ENCODE measurements at places on chromosomes 5 and 9. TPM values are rescaled to one million over a fixed set of nuclear protein-coding genes. Genes with fewer than 3 reads are reported as not detected.

DNA sequence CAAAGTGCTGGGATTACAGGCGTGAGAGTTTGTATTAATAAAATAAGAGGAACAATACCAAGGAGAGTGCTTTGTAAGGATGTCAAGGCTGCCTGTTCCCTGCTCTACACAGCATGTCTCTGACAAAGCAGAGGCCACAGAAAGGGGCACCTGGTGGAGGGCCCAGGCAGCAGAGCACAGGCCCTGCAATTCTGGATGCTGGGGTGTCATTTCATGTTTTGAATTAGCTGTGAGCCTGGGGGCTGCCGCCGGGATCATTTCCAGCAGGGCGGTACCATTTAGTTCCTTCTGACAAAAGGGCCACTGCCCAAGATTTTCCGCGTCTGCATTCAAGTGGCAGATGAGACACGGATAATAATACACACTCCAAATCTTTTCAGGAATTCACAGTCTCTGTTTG is 396.9 kb downstream of the GADD45G start:
- no peak for DNase-seq

GRCh38 chr5:76565009-76565408 is 58.2 kb downstream of the F2RL2 start:
- DNase-seq = no peak

DNA sequence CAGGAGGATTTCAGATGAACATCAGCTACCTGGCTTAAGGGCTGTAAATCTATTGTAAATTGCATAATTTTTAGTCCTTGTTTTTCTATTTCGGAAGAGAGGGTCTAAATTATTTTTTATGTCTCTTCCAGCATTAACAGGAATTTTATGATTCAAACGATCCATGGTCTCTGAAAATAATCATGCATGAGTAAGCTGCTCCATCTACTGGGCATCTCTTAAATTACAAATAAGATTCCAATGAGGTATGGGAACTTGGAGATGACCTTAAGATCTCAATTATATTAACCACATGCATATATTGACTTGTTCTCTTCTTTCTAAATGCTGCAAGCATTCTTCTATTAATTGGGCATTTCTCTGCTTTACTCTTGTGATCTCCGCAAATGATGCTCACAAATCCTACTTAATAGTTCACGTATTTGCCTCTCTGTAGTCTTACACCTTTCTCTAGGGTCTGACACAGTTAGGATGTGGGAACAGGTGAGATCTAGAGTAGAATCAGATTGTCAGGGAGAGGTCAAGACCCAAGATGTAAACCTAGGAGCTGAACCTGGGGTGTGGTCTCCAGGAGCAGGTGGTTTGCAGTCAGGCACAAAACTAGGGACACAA is 86.9 kb downstream of the NUDT12 start:
- no peak for DNase-seq

- no peak for DNase-seq
Measured at GRCh38 chr5:122101636-122102285, 23.7 kb upstream of the LOX start.

GRCh38 chr9:137411645-137412380 is 11.1 kb downstream of the EXD3 start:
- peak; percentile 74 for DNase-seq

GSN gene
- total RNA-seq = 1.4 TPM

PKD2L2 gene
- not detected for total RNA-seq

LECT2 gene
- total RNA-seq = not detected

TEX48 gene
- total RNA-seq = 0.56 TPM
